ENCODE measurements at places on chromosomes 7 and 10.

GRCh38 chr10:45053569-45054100 lies 52.9 kb downstream of the ZNF22 start:
- no peak for DNase-seq

DNA sequence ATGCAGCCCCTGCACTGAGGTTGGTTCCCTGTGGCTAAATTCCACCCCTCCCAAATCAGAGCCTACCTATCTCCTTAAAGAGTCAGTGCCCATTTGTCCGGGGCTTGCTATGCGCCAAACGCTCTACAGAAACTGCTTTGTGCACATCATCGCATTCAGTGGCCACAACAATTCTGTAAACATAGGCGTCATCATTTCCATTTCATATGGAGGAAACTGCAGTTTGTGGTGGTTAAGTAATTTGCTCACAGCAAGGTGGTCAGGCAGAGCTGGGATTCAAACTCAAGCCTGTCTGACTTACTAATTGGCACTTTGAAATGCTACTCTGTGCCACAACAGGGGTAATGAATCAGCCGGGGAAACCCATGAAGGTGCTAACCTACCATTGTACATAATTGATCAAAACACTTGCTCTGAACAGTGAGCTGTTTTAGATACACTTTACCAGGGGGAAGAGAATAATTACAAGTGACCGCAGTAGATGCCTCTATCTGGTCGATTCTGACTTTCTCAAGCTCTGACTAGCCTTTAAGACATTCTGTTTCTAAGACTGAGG lies 775.5 kb downstream of the LRMDA start:
- DNase-seq: no peak

GRCh38 chr10:21141946-21142492 lies 244.9 kb upstream of the NEBL start:
- DNase-seq: no peak

DNA sequence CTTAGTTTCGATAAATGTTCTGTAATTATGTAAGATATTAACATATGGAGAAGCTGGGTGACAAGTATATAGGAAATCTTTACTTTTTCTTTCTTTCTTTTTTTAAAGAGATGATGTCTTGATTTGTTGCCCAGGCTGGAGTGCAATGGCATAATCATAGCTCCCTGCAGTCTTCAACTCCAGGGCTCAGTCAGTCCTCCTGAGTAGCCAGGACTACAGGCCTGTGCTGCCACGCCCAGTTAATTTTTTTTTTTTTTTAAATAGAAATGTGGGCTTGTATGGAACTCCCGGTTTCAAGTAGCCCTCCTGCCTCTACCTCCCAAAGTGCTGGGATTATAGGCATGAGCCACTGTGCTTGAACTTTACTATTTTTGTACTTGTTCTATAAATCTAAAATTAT lies 111.7 kb downstream of the POLL start:
- no peak for DNase-seq

- DNase-seq: no peak
Observed at GRCh38 chr7:134318443-134318842, 1.7 kb upstream of the SLC35B4 start.

All from WERI-Rb-1 (cell line).